ENCODE measurements at places on chromosomes 4 and X.
A peak's percentile ranks its signal among the peaks of the same experiment; 100 is the strongest.

- no peak for DNase-seq
Observed at GRCh38 chr4:111540671-111541070, 604.6 kb upstream of the FAM241A start.

DNA sequence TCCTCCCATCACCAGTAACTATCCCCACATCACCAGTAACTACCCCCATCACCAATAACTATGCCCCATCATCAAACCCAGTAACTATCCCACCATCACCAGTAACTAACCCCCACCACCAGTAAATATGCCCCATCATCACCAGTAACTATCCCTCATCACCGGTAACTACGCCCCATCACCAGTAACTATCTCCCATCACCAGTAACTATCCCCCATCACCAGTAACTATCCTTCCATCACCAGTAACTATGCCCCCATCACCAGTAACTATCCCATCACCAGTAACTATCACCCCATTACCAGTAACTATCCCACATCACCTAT is 2.9 kb downstream of the ASMTL start:
- no peak for DNase-seq

DNA sequence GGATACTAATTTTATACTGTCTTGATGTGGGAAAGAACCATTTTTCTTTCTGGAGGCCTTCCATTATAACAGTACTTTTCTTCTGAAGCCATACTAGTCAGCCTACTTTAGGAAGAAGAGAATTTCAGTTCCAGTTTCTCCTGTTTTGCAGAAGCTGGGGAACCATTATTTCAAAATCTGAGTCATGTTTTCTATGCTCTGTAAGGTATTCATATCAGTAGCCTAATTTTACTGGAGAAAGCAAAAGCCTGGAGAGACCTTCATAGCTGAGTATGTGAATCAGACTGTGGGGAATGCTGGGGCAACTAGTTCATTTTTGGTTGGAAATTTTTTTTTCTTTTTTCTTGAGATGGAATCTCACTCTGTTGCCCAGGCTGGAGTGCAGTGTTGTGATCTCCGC is 22.4 kb downstream of the AFF1 start:
- peak; percentile 34 for DNase-seq

GRCh38 chr4:90841676-90842075 is 714.5 kb downstream of the CCSER1 start:
- no peak for DNase-seq

GRCh38 chrX:46251755-46252154 is 293.5 kb downstream of the ZNF674 start:
- DNase-seq: no peak

DNA sequence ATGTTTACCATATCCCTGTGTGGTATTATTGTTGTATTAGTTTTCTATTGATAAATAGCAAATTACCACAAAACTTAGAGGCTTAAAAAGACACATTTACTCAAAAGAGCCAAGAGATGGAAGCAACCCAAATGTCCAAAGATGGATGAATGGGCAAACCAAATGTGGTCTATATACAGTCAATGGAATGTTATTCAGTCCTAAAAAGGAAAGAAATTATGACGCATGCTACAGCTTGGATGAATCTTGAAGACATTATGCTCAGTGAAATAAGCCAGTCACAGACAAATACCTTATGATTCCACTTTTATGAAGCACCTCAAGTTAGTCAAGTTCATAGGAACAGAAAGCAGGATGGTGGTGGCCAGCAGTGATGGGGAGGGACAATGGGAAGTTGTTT is 144.7 kb downstream of the QDPR start:
- DNase-seq: no peak

DNA sequence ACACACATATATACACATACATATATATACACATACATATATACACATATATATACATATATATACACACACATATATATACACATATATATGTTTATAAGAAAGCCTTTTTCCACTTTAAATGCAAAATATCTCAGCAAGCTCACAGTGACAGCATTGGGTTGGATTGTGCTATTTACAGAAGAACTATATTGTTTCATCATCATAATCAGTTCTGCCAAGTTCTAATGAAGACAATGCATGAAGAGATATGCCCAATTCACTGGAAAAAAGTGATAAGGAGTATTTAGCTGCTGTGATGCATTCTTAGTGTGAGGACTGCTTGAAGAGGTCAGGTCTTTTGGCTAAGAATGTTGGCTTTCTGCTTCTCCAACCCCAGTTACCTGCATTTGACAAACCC is 54.4 kb downstream of the RNF150 start:
- DNase-seq: no peak
